ENCODE measurements at places on chromosomes 13 and 19. TPM values are rescaled to one million over a fixed set of nuclear protein-coding genes. Genes with fewer than 3 reads are reported as not detected.

DNA sequence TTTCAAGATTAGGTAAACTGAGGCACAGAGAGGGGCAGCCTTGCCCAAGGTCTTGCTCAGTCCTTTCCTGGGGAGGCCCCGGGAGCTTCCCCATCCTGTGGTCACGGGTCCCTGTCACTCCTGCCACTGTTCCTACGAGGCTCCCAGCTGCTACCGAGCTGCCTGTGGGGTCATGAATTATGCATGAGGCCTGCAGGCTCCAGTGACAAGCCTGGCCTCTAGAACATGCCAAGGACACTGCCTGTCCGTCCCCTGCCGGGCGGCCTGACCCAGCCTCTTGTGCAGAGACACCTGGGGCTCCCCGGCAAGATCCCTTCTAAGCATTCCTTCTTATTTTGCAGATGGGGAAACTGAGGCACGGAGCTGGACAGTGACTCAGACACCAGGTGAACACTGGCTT is 2.7 kb downstream of the FCHO1 start:
- no peak for DNase-seq
- H3K36me3 ChIP-seq: peaks cover 49% of the 10 kb centered on the region
- H3K27ac ChIP-seq: no peak overlapping the region

- H3K27me3 ChIP-seq: no peaks in the 10 kb centered on the region
- H3K36me3 ChIP-seq: peaks cover 85% of the 10 kb centered on the region
- H3K4me3 ChIP-seq: no peak overlapping the region
- no peaks in the 10 kb centered on the region for H3K4me1 ChIP-seq
- H3K27ac ChIP-seq: no peak overlapping the region
- DNase-seq: no peak
Measured at GRCh38 chr19:17565611-17566010, 10.2 kb downstream of the COLGALT1 start.

DNA sequence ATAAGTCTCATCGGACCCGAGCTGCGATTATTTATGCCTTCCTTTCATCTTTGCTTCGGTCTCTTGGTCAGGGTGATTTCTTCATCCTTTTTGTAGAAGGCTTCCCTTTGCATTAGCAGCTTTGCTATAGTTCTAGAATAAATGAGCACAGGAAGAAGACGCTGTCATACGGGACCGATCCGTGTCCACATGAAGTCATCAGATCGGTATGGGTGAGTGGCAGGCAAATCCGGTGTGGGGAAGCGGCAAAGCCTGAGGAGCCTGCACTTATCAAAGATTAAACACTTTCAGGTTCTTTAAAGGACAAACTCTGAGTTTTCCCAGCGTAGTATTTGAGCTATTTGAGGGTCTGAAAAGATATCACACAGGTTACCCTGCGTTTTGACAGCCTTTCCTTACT is 119.3 kb downstream of the IRS2 start:
- DNase-seq: no peak
- H3K36me3 ChIP-seq: no peaks in the 10 kb centered on the region
- H3K4me1 ChIP-seq: peaks cover 3% of the 10 kb centered on the region
- peaks cover 3% of the 10 kb centered on the region for H3K27me3 ChIP-seq
- H3K4me3 ChIP-seq: no peak overlapping the region

DNA sequence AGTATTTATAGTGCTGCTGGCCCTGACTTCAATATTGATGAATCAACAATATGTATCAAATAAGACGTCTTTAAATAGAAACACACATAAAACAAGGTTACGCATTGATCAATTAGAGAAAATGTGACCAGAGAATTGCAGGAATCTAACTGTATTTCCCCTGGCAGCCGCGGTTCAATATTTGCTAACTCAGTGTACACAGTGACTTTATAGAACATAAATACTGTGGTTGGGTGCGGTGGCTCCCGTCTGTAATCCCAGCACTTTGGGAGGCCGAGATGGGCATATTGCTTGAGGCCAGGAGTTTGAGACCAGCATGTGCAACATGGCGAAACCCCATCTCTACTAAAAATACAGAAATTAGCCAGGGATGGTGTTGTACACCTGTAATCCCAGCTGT is 22.8 kb upstream of the UPF3A start:
- no peak overlapping the region for H3K4me3 ChIP-seq
- no peak for DNase-seq
- H3K36me3 ChIP-seq: peaks cover 95% of the 10 kb centered on the region
- no peaks in the 10 kb centered on the region for H3K4me1 ChIP-seq
- no peak overlapping the region for H3K27ac ChIP-seq

- no peaks in the 10 kb centered on the region for H3K4me1 ChIP-seq
- no peaks in the 10 kb centered on the region for H3K36me3 ChIP-seq
- H3K27ac ChIP-seq: no peak overlapping the region
- H3K4me3 ChIP-seq: no peak overlapping the region
- peaks cover 7% of the 10 kb centered on the region for H3K27me3 ChIP-seq
- no peak for DNase-seq
Measured at GRCh38 chr13:100532090-100532766, 56.4 kb downstream of the GGACT start.

DNA sequence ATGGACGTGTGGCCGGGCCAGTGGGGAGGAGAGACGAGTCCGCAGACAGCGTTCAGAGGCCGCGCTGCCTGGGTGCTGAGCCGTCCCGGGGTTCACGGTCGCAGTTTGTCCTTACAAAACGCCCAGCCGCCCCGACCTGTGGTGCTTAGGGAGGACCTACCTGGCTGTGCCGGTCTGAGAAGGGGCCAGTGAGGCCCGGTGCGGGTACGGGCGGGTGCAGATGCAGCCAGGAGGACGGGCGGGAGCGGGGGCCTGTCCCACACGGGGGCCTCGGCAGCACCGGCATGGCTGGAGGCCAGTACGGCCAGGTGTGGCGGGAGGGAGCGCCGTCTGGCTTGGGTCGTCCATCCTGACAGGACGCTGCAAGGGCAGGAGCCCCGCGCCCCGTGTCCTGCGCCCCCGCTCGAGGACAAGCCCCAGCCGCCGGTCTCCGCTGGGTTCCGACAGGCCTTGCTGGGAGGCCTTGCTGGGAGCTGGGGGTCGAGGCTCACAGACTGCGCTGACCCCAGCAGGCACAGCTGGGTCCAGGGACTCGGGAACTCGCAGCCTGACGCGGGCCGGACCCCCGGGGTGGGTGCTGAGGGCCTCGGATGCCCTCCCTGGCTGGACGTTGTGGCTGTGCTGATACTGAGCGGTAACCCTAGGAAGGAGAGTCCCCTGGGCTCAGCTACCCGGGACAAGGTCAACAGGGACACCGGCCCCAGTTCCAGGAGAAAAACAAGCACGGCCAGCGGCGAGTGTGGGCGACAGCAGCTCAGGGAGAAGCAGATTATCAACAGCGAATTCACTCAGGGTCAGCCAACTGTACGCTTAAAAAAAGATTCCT is 5.3 kb upstream of the PROZ start:
- peak overlapping the region; percentile 17 for H3K4me3 ChIP-seq
- no peaks in the 10 kb centered on the region for H3K36me3 ChIP-seq
- H3K4me1 ChIP-seq: peaks cover 19% of the 10 kb centered on the region
- H3K27ac ChIP-seq: peak overlapping the region; percentile 81

DNA sequence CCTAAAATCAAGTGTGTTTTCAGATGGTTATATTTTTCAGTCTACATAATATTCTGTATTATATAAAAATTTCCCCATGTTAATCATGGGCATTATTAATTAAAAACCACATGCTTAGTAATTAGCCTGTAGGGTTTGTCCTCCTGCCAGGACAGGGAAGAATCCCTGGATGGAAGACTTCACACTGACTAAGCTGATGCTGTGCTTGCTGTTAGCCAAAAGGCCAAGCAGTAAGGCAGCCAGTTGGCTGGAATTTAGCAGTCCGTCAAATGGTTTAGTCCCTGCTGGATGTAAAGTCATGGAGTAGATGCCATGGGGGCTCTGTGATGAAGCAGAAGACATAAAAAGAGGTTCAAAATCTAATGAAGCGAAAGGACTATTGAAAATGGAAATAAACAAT is 168.0 kb upstream of the OBI1 start:
- H3K4me1 ChIP-seq: no peaks in the 10 kb centered on the region
- H3K27ac ChIP-seq: no peak overlapping the region
- DNase-seq: no peak
- H3K36me3 ChIP-seq: no peaks in the 10 kb centered on the region
- no peak overlapping the region for H3K4me3 ChIP-seq
- H3K27me3 ChIP-seq: no peaks in the 10 kb centered on the region

DNA sequence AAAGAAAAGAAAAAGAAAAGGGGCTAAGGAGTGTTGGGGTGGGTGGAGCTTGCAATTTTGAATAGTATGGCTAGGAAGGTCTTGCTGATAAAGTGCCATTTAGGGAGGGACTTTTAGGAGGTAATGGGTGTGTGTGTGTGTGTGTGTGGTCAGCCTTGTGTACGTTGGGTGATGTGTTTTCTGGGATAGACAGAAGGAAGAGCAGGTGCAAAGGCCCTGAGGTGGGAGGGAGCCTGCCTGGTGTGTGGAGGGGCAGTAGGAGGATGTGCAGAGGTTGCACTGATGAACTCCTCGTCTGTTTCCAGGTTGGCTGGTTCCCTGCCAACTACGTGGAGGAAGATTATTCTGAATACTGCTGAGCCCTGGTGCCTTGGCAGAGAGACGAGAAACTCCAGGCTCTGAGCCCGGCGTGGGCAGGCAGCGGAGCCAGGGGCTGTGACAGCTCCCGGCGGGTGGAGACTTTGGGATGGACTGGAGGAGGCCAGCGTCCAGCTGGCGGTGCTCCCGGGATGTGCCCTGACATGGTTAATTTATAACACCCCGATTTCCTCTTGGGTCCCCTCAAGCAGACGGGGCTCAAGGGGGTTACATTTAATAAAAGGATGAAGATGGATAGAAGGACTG is 30.5 kb upstream of the ADGRE1 start:
- no peaks in the 10 kb centered on the region for H3K27me3 ChIP-seq
- H3K4me3 ChIP-seq: no peak overlapping the region
- no peaks in the 10 kb centered on the region for H3K4me1 ChIP-seq
- no peak overlapping the region for H3K27ac ChIP-seq

- H3K4me3 ChIP-seq: no peak overlapping the region
- peaks cover 27% of the 10 kb centered on the region for H3K36me3 ChIP-seq
- H3K27me3 ChIP-seq: no peaks in the 10 kb centered on the region
- no peak for DNase-seq
- H3K27ac ChIP-seq: no peak overlapping the region
Measured at GRCh38 chr19:7456964-7457541, 31.8 kb downstream of the PEX11G start.

DNA sequence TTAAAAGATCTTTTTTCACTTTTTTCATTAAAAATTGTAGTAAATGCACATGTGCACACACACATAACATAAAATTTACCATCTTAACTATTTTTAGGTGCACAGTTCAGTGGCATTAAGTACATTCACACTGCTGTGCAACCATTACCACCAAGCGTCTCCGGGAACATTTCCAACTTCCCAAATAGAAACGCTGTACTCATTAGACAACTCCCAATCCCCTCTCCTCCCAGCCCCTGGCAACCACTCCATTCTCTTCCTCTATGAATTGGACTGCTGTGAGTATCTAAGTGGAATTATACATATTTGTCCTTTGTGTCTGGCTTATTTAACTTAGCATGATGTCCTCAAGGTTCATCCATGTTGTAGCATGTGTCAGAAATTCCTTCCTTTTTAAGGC is 11.6 kb downstream of the GJB2 start:
- no peaks in the 10 kb centered on the region for H3K4me1 ChIP-seq
- no peak overlapping the region for H3K4me3 ChIP-seq
- peaks cover 30% of the 10 kb centered on the region for H3K27me3 ChIP-seq
- H3K36me3 ChIP-seq: no peaks in the 10 kb centered on the region
- DNase-seq: no peak

- no peaks in the 10 kb centered on the region for H3K4me1 ChIP-seq
- no peak overlapping the region for H3K4me3 ChIP-seq
- no peak for DNase-seq
- peaks cover 32% of the 10 kb centered on the region for H3K36me3 ChIP-seq
Measured at GRCh38 chr19:35621708-35622107, 7.1 kb upstream of the RBM42 start.

- no peaks in the 10 kb centered on the region for H3K36me3 ChIP-seq
- no peak overlapping the region for H3K27ac ChIP-seq
- no peak for DNase-seq
- H3K27me3 ChIP-seq: no peaks in the 10 kb centered on the region
- H3K4me1 ChIP-seq: no peaks in the 10 kb centered on the region
- no peak overlapping the region for H3K4me3 ChIP-seq
Measured at GRCh38 chr13:111662451-111662850, 342.0 kb downstream of the TEX29 start.

DNA sequence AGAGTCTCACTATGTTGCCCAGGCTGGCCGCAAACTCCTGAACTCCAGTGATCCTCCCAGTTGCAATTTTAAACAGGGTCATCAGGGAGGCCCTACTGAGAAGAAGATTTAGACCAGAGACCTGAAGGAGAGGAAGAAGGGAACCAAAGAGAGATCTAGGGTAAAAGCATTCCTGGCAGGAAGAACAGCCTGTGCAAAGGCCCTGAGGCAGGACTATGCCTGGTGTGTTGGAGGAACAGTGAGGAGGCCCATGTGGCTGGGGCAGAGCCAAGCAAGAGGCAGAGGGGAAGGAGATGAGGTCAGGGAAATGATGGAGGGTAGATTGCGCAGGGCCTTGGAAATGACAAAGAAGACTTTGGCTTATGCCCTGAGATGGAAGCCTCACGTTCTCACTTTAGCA is 34.5 kb downstream of the TINCR start:
- peaks cover 25% of the 10 kb centered on the region for H3K27me3 ChIP-seq
- no peak overlapping the region for H3K4me3 ChIP-seq
- no peaks in the 10 kb centered on the region for H3K4me1 ChIP-seq
- no peak overlapping the region for H3K27ac ChIP-seq

DNA sequence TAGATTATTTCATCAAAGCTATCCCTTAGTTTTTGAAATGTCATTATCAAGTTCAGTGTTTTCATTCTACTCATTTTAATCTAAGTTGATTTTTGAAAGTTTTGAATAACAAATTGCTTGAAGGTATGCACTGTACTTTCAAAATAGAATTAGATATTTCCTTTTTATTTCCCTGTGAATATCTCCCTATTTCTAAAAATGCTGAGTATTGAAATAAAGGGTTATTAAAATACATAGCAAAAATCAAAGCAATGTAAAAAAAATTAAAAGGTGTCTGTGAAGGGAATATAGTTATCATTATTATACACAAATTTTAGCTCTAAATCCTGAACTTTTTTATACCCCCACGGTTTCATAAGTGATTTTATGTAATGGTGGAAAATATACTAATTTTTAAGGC is 967.8 kb downstream of the PCDH9 start:
- no peaks in the 10 kb centered on the region for H3K27me3 ChIP-seq
- H3K4me1 ChIP-seq: no peaks in the 10 kb centered on the region
- DNase-seq: no peak
- no peaks in the 10 kb centered on the region for H3K36me3 ChIP-seq
- no peak overlapping the region for H3K4me3 ChIP-seq

- H3K4me1 ChIP-seq: peaks cover 5% of the 10 kb centered on the region
- H3K27me3 ChIP-seq: no peaks in the 10 kb centered on the region
- peaks cover 33% of the 10 kb centered on the region for H3K36me3 ChIP-seq
- no peak for DNase-seq
Measured at GRCh38 chr19:16619457-16619856, 8.5 kb downstream of the MED26 start.

Gene CEACAM3
- not detected for total RNA-seq

Gene CGB8
- not detected for total RNA-seq

Gene LMTK3
- total RNA-seq: 10.2 TPM

Gene PCDH9
- total RNA-seq: 4.1 TPM

Gene TRPC4
- total RNA-seq: not detected
